HuH-7.5 (cell line): ENCODE measurements at places on chromosomes 6 and 20.

GRCh38 chr6:146582857-146583256, 15.9 kb upstream of the ADGB start:
- no peak for DNase-seq

GRCh38 chr20:20734475-20734948, 22.1 kb upstream of the RALGAPA2 start:
- DNase-seq, result no peak

GRCh38 chr6:120405947-120406346, 928.3 kb downstream of the TBC1D32 start:
- DNase-seq, result no peak

GRCh38 chr6:38236631-38237030, 403.1 kb downstream of the BTBD9 start:
- DNase-seq, result no peak

DNA sequence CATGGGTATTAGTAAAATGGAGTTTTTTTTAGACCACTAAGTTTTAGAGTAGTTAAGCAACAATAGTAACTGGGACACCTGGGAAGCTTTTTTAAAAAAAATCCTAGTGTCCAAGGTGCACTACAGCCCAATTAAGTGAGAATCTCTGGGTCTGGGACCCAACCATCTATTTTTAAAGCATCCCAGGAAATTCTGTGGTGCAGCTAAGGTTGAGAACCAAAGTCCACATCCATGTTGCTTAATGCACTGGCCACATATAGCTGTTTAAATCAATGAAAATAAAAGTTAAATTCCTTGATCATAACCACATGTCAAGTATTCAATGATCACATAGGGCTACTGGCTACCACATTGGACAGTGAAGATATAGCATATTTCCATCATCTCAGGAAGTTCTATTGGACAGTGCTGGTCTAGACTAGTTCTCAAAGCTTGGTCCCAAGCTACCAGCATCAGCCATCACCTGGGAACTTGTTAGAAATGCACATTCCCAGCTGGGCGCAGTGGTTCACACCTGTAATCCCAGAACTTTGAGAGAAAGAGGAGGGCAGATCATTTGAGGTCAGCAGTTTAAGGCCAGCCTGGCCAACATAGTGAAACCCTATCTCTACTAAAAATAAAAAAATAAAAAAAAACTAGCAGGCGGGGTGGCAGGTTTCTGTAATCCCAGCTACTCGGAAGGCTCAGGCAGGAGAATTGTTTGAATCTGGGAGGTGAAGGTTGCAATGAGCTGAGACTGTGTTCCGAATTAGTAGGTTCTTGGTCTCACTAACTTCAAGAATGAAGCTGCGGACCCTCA, 12.7 kb downstream of the KIF13A start:
- no peak for DNase-seq

DNA sequence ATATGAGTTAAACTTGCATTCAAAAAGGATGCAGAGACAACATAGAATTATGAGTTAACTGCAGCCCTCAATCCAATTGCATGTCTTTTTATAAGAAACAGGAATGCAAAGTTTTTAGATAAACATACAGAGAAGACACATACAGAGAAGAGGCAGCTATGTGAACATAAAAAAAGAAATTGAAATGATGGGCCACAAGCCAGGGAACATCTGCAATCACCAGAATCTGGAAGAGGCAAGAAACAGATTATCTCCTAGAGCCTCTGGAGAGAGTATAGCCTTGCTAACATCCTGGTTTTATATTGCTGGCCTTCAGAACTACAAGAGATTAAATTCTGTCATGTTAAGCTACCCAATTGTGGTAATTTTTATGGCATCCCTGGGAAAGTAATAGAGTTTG, 257.2 kb upstream of the EYS start:
- DNase-seq, result no peak
